ENCODE measurements at places on chromosomes 1 and 21. TPM values are rescaled to one million over a fixed set of nuclear protein-coding genes. Genes with fewer than 3 reads are reported as not detected.

The ARHGEF10L gene
- total RNA-seq, result 20.3 TPM

The ZNF593OS gene
- total RNA-seq, result 2.1 TPM

The FCRL5 gene
- not detected for total RNA-seq

The CEP350 gene
- 61.2 TPM for total RNA-seq

The NFASC gene
- 3.7 TPM for total RNA-seq

GRCh38 chr1:203751051-203751450, 13.9 kb upstream of the LAX1 start:
- no peaks in the 10 kb centered on the region for H3K27me3 ChIP-seq
- H3K27ac ChIP-seq, result no peak overlapping the region
- H3K4me1 ChIP-seq, result no peaks in the 10 kb centered on the region
- no peak overlapping the region for H3K4me3 ChIP-seq

- peaks cover 100% of the 10 kb centered on the region for H3K27me3 ChIP-seq
- peak; percentile 35 for DNase-seq
- no peak overlapping the region for H3K4me3 ChIP-seq
- H3K36me3 ChIP-seq, result no peaks in the 10 kb centered on the region
- no peaks in the 10 kb centered on the region for H3K4me1 ChIP-seq
Observed at GRCh38 chr1:39683591-39684312, 7.5 kb downstream of the HPCAL4 start.

GRCh38 chr1:88982055-88982454, 10.4 kb downstream of the KYAT3 start:
- H3K27me3 ChIP-seq, result no peaks in the 10 kb centered on the region
- no peaks in the 10 kb centered on the region for H3K4me1 ChIP-seq
- no peak for DNase-seq
- no peak overlapping the region for H3K27ac ChIP-seq
- no peaks in the 10 kb centered on the region for H3K36me3 ChIP-seq

- no peaks in the 10 kb centered on the region for H3K36me3 ChIP-seq
- H3K4me3 ChIP-seq, result no peak overlapping the region
- peaks cover 25% of the 10 kb centered on the region for H3K4me1 ChIP-seq
- no peak overlapping the region for H3K27ac ChIP-seq
- no peaks in the 10 kb centered on the region for H3K27me3 ChIP-seq
Observed at GRCh38 chr21:40751221-40751620, 95.7 kb downstream of the DSCAM start.

DNA sequence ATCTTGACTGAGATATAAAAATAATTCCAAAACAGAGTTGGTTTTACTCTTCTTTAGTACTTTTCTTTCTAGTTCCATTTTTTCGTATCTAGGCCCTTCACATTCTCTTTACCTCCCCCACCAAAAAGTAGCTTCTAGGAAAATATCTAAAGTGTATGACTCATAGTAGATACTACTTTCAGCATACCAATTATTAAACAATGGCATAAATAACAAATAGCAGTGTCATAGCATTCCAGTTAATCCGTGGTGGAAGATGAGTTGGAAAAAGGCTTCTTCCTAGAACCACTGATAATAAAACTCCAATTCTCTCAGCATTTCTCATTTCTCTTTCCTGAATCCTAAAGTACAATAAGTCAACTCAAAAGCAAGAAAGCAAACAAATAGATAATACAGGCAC, 859.0 kb upstream of the B3GALT2 start:
- no peak overlapping the region for H3K27ac ChIP-seq
- no peaks in the 10 kb centered on the region for H3K27me3 ChIP-seq
- H3K4me1 ChIP-seq, result no peaks in the 10 kb centered on the region
- DNase-seq, result no peak
- H3K4me3 ChIP-seq, result no peak overlapping the region

- no peak overlapping the region for H3K4me3 ChIP-seq
- no peak overlapping the region for H3K27ac ChIP-seq
- peaks cover 14% of the 10 kb centered on the region for H3K27me3 ChIP-seq
- H3K4me1 ChIP-seq, result peaks cover 3% of the 10 kb centered on the region
Observed at GRCh38 chr1:66527686-66528085, 6.3 kb upstream of the SGIP1 start.

DNA sequence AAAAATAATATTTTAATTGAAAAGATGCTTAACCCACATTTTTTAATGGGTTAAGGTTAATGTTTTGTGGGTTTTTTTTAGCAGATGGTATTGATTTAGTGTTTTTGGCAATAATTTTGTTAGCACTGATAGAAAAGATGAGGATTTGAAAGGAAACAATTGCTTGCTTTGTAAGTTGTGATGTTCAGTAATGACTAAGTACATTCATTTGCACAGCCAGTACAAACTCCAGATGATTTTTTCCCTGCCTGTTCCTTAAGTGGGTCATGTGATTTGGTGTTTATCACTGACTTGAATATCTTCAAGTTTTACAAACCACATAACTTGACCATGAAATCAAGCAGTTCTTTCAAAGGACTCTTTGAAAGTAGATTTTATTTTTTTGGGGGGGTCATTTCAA, 15.0 kb downstream of the DISP1 start:
- DNase-seq, result no peak
- no peaks in the 10 kb centered on the region for H3K27me3 ChIP-seq
- no peaks in the 10 kb centered on the region for H3K36me3 ChIP-seq
- no peak overlapping the region for H3K27ac ChIP-seq
- peaks cover under 1% of the 10 kb centered on the region for H3K4me1 ChIP-seq
- H3K4me3 ChIP-seq, result no peak overlapping the region

DNA sequence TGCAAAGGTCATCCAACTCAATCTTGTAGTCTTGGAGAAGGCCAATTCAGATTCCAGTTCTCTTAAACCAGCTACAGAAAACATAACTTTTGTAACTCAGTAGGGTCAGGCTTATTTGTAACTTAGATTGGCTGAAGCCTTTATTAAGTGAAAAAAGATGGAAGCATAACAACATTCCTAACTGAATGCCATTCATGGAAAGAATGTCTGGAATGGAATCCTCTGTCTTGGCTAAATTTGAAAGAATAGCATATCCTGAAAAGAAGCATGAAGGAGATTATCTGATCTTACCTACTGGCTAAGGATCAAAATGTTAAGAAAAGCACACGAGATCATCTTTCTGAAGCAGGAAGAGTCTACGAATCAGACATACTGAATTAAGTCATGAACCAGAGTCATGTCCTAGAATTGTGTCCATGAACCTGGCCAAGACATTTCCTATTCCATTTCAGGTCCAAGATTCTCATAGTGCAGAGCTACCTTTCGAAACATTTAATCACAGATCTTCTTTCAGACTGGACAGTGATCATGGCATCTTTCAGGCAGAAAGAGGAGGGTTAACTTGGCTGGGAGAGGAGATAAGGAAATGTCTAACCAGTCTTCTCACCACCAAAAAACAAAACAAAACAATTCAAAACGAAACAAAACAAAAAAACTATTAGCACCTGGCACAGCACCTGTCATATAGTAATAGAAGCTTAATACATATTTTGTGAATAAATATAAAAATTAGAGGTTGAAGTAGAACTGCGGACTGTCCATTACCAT, 75.6 kb downstream of the XCL2 start:
- H3K36me3 ChIP-seq, result no peaks in the 10 kb centered on the region
- no peak for DNase-seq
- H3K4me3 ChIP-seq, result no peak overlapping the region

GRCh38 chr1:208111646-208112190, 132.5 kb downstream of the PLXNA2 start:
- H3K4me3 ChIP-seq, result no peak overlapping the region
- H3K36me3 ChIP-seq, result no peaks in the 10 kb centered on the region
- H3K27me3 ChIP-seq, result no peaks in the 10 kb centered on the region
- peaks cover 13% of the 10 kb centered on the region for H3K4me1 ChIP-seq
- no peak for DNase-seq
